ENCODE measurements at places on chromosomes 4 and X.

DNA sequence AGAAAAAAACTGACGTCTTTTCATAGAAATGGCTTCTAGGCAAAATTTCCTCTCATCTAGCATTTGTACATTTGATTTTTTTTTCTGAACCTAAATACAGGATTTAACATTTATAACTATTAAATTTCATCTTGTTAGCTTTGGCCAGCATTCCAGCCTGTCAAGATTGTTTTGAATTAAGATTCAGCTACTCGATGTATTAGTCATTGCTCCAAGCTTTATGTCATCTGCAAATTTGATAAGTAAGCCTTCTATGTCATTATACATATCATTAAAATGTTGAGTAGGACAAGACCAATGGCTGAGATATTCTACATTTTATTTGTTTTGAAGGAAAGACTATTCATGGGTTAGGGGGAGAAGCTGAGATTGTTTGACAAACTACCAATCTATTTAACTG, 46.7 kb downstream of the DDX53 start:
- DNase-seq, result no peak

DNA sequence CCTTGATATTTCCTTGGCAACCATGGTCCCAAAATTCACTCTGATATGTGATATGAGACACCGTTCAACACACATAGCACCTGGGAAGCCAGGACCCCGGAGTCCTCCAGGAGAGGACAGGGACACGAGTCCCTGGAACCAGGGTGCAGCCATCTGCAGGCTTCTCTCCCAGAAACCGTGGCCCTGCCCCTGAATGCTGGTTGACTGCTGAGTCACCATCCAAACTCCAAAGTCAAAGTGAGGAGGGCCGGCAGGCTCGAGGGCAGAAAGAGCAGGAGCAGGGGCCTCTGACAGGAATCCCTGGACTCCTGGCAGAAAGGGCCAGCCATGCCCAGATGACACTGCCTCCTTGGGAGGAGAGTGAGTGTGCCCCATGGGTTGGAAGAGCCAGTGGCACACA, 6.9 kb upstream of the PNMA6A start:
- DNase-seq, result no peak

- DNase-seq, result peak; percentile 100
These were observed 19.8 kb upstream of the S100P start for GRCh38 chr4:6673660-6674499.

DNA sequence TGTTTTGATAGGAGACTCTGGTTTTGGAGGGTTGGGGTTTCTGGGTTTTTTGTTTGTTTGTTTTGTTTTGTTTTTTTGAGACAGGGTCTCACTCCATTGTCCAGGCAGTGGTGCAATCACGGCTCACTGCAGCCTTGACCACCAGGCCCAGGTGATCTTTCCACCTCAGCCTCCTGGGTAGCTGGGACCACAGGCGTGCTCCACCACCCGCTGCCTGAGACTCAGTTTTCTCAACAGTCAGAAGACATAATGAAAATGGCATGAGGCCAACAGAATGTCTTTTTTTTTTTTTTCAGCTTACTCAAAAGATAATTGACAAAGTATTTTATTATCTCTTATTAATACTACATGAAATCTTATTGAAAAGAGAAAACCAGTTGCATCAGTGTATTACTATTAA, 32.4 kb downstream of the TNIP2 start:
- DNase-seq, result no peak

GRCh38 chrX:109351557-109351956, 130.3 kb downstream of the GUCY2F start:
- no peak for DNase-seq

- no peak for DNase-seq
These were observed 516.3 kb downstream of the ADGRL3 start for GRCh38 chr4:61716426-61716825.

DNA sequence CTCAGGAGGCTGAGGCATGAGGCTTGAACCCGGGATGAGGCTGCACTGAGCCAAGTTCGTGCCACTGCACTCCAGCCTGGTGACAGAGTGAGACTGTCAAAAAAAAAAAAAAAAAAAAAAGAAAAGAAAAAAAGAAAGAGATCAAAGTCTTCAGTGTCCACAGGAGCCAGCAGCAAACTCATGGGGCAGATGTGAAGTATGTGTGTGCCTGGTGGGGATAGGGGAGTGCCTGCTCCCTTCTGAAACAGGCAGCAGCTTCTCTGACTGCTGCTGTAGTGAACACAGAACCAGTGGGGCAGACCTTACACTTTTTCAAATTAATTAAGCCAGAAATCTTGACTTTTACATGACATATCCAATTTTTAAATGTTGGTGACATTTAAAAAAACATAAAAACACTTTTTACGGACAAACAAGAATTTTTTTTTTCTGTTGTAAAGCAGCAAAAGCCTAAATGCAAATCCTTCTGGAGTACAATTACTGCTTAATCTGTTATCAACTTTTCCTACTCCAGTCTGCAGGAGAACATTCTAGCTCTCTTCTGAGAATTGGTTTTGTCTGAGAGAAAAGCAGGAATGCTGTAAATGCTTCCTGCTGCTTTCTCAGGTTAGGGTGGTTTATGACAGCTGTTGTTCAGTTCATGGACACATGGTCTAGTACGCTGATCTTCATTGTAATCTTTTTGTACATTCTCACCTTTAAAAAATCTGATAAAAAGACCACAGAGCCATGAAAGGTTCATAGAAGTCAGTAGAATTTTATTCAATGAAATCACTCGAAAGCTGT, 311.1 kb downstream of the CAMK2D start:
- no peak for DNase-seq

DNA sequence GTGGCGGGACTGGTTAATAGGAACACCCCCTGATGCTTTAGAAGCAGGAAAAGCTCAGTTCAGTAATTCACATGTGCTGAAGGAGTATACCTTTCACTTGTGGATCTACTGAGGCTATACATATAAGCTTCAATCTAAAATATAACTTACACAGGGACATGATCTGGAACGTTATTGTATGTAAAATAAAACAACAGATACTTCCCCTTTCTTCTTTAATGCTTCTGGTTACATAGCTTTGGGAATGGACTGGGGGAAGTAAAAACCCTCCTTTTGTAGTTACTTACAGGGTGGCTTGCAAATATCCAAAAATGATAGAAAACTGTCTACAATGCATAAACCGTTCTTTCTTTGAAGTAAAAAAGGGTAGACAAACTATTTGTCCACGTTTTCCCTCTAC, 1.9 kb downstream of the FGG start:
- no peak for DNase-seq

- DNase-seq, result no peak
These were observed 192.5 kb downstream of the EDA start for GRCh38 chrX:69808375-69808774.

GRCh38 chrX:20973038-20973437, 401.2 kb upstream of the CNKSR2 start:
- no peak for DNase-seq

GRCh38 chr4:174517502-174518445, 4.5 kb downstream of the HPGD start:
- no peak for DNase-seq

DNA sequence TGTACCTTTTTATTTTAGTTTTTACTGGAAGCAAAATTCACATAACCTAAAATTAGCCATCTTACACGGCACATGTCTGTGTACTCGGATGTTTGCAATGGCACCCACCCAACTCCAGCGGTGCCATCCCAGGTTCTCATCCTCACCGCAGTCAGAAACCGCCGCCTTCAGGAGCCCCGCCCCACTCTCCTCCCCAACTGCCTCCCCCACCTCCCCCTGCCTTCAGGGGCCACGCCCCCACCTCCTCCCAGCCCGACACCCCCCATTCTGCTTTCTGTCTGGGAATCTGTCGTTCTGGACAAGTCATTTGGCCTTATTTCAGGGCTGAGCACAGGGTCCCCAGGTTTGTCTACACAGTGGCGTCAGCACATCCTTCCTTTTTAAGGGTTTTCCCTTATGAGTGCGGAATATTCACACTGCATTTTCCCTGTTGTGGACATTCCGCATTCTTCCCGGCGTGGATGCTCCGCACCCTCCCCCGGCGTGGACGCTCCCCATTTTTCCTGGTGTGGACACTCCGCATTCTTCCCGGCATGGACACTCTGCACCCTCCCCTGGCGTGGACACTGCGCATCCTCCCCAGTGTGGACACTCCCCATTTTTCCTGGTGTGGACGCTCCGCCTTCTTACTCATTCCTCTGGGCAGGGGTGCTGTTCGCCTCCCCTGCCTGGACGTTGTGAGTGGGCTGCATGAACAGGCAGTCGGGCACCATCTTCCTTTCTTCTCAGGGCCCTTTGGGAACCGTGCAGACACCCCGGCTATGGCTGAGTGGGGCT, 135.4 kb upstream of the NKX1-1 start:
- DNase-seq, result no peak

DNA sequence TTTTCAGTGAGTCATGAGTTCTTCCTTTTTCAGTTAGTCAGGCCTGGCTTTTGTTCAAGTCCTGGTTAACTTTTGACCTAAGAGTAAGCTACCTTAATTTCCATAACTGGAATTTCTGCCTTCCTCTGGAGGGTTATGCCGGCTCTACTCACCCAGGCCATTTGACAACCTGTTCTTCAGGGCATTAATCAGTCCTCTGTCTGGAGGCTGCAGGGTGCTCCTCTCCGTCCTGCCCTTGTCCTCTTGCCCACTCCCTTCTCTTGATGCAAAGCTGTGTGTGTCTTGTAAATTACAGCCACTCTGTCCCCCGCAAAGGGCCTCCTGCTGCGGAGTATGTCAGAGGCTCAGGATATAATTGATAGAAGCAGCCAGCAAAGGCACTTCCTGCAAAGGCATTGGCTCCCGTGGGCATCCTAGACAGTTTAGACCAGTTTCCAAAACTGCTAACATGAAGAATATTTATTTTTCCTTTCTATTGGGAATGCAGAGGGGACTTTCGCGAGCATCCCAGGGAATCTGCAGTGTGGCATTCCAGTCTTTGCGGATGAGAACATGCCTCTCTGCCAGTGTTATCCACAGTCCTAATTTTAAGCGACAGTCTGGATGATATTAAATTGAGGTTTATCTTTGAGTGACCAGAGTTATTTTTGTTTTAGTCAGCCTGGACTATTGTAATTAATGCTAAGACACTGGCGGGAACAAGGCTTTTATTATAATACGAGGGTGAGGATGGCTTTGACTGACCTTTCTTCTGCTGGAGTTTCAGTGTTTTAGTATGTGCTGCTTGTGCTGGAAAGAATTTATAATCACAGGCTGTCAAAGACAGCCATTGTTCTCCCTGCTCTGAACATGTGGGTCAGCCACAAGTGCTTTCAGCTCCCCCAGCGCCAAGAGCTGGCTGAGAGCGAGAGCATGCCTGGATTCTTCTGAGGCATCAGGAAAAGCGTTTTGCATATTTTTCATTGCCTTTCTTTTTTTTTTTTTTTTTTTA, 74.2 kb downstream of the LIMCH1 start:
- peak; percentile 44 for DNase-seq

DNA sequence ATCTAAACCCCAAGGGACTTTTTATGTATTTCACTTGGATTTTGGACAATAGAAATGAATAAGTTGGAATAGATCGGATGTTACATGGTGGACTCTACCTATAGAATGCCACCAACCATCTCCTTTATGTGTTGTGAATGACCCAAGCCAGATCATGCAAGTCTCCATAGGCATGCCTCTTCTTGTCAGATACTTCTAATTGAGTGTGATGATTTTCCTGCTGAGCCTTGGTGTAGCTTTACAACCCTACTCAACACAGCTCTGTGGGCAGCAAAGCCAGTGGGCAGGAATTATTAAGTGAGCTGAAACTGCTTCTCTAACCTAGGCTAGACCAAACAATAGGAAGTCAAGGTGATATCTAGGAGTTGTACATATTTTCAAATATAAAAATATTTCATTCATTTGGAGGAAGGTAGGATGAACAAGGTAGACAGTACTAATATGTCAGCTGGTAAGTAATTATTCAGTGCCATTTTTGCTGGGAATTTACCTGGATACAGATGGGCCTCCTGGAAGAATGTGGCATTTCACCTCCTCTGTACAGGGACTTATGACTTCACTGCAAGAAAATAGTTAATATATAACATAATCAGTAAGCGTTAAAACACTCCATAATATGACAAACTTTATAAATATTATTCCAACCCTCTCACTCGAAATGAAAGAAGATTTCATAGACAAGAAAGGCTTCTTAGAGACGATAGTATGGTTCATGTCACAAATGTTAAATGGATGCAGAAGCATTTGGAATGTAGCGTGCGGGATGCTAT, 298.0 kb upstream of the FAT1 start:
- no peak for DNase-seq

DNA sequence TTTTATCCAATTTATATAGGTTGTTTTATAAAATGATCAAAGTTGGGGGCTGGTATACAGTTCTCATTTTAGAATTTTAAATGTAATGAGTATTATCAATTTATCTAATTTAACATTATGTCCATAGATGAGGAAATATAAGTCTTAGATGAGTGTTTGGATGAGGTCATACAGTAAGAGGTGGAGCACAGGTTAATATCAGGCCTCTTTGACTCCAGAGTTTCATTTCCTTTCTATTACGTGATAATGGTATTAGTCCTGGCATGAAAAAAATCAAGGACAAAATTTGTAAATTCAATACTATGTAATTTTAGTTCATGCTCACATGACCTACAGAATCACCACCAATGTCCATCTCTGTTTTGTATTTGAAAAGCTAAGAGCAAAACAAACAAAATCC, 269.8 kb downstream of the FSTL5 start:
- no peak for DNase-seq

- DNase-seq, result no peak
These were observed 99.6 kb downstream of the PCDH18 start for GRCh38 chr4:137432446-137433311.

- no peak for DNase-seq
These were observed 304.0 kb upstream of the PITX2 start for GRCh38 chr4:110926841-110927400.

- DNase-seq, result no peak
These were observed 181.2 kb upstream of the PPP3CA start for GRCh38 chr4:101528526-101528925.

GRCh38 chrX:152847281-152847680, 16.4 kb downstream of the NSDHL start:
- DNase-seq, result no peak

DNA sequence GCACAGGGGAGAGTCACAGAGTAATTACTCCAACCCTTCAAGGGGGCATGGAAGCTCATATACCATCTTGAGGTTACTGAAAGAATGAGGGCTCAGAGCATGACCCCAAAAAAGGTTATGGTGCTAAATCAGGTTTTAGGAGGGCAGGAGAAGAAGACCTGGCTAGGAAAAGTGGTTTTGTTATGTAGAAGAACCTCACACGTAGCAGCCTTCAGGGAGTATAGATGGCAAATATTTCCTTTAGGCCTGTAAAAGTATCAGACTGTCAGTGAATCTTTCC, 102.0 kb upstream of the PDE5A start:
- no peak for DNase-seq

DNA sequence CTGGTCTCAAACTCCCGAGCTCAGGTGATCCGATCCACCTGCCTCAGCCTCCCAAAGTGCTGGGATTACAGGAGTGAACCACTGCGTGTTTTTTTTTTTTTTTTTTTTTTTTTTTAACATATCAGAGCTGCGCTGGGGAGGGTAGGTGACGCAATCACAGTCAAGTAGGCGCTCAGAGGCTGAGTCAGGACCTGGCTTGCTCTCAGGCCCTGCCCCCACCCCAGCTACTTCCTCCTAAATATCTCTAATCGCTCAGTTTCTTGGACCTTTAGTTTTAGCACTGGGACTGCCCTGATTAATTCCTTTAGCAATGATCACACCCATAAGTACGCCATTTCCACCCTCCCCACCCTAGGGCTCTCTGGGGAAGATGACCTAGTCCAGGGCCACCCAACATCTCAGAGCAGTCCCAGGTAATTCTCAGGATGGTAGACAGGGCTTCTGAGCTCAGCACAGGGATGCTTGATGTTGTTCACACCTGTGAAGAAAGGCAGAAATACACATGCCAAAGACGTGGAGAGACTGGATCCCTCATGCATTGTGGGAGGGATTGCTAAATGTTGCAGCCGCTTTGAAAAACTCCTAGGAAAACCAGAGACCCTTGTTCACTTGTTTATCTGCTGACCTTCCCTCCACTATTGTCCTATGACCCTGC, 50.2 kb downstream of the DDX3X start:
- DNase-seq, result no peak
